ENCODE measurements at places on chromosomes 5 and 9.

DNA sequence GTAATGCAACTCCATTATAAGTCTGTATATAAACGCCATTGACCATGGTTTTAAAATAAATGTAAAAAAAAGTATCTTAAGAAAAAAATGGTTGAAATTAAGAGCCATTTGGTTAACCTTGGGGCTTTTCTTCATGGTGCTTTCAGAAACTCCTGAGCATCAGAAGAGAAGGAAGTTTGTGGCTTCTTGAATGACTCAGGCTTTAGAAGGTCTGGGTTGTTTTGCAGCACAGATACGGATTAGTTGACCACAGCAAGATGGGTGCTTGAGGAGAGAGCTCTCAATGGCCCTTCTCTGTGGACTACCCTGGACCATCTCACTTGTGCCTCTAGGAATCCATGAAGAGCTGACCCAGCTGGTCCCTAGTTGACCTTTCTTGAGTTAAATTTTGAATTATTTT is 189.5 kb downstream of the TMEM38B start:
- no peak for DNase-seq

GRCh38 chr5:139662617-139663016 is 14.5 kb downstream of the CXXC5 start:
- no peak for DNase-seq

DNA sequence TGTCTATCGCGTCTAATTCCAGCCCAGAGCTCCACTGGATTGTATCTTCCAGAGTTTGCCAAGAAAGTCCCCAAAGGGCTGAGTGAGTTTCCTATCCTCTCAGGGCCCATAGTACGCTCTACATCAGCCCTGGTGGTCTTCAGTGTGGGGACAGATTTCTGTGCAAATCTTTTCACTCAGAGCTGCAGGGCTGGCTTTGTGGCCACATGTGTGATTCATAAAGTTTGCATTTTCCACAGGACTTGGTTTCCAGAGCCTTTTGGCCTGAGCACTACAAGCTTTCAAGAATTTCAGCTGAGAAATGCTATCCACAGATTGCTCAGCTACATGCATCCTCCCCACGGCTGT is 76.7 kb upstream of the CXCL14 start:
- peak; percentile 15 for DNase-seq

DNA sequence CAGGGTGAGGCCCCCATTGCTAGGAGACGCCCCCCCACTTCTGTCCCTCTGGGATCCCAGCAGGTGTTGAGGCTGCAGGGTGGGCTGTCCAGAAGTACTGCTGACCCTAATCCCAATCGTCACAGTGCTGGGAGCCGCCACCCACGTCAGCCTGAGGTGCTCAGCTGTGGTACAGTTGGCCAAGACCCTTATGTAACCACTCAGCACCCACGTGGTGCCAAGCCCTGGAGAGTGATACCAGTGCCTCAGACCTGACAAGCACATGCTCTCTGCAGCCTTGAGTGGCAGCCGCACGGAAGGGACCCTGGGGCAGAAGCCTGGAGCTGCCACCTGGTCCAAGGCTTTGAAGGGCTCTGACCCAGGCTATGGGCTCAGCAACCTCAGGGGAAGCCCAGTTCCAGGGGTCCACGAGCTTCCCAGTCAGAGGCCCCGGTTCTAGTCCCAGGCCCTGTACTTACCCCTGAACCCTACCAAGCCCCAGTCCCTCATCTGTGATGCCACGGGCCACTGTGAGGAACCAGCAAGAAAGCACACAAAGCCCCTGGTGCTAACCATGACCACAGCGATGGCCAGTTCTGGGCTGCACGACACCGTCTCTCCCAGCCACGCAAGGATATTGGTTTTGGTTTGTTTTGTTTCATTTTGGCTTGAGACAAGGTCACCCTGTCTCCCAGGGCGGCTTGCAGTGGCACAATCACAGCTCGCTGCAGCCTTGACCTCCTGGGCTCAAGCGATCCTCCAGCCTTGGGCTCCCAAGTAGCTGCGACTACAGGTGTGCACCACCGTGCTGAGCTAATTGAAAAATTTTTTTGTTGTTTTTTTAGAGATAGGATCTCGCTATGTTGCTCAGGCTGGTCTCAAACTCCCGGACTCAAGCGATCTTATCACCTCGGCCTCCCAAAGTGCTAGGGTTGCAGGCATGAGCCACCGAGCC is 50.7 kb downstream of the DBH start:
- DNase-seq = no peak

GRCh38 chr9:125746774-125747052 is 460 bp upstream of the PBX3 start:
- DNase-seq = no peak

DNA sequence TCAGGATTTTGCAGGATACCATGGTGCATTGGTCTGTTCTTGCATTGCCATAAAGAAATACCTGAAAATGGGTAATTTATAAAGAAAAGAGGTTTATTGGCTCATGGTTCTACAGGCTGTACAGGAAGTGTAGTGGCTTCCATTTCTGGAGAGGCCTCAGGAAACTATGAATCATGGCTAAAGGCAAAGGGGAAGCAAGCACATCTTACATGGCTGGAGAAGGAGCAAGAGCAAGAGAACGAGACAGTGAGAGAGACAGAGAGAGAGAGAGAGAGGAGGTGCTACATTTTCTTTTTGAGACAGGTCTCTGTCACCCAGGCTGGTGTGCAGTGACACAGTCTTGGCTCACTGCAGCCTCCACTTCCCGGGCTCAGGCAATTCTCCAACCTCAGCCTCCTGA is 43.9 kb downstream of the P4HA2 start:
- DNase-seq = no peak

DNA sequence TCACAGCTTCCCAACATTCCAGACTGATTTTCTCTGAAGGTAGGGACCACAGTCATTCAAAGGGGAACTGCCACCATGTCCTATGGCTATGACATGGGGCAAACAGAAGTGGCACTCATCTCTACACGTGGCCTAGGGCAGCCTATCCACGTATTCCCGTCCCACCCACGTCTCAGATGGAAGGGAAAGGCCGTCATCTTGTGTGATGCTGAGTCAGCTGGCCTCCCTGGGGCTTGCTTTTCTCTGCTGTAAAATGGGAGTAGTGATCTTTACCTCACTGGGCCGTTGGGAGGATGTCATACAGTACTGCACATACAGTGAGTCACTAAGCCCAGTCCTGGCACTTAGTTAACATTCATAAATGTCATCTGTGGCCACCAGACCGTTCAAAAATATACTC is 72.3 kb downstream of the RAPGEF1 start:
- DNase-seq = no peak

DNA sequence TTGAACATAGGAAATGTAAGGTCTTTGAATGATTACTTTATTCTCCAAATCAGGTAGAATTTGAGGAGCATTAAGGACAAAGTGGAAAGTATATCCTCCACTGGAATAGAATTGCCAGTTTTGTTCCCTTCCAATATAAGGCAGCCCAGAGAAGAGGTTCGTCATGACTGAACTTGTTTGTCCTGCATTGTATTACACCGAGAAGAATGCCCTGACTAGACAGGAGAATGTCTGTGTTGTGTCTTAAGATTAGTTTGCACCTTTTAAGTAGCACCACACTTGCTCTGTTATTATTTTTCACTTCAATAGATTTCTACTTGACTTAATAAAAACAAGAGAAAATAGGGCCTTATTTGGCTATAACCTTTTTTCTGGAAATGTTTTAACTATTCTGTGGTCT is 586.2 kb upstream of the PTGER4 start:
- DNase-seq = no peak

DNA sequence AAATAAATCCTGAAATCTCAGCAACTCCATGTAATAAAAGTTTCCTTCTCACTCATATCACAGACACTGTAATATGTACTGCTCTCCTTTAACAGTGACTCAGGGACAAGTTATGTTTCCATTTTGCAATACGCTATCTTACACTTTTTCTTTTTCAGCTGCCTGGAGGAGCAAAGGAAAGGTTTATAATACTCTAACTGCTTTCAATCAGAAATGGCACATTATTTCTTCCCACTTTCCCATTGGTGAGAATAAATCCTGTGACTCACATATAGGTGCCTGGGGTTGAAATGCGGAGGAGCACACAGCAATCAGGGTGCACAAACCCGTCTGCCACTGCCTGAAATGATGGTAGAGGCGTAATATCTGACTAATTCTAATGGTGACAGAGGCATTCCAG is 186.6 kb downstream of the HINT1 start:
- DNase-seq = peak; percentile 69

DNA sequence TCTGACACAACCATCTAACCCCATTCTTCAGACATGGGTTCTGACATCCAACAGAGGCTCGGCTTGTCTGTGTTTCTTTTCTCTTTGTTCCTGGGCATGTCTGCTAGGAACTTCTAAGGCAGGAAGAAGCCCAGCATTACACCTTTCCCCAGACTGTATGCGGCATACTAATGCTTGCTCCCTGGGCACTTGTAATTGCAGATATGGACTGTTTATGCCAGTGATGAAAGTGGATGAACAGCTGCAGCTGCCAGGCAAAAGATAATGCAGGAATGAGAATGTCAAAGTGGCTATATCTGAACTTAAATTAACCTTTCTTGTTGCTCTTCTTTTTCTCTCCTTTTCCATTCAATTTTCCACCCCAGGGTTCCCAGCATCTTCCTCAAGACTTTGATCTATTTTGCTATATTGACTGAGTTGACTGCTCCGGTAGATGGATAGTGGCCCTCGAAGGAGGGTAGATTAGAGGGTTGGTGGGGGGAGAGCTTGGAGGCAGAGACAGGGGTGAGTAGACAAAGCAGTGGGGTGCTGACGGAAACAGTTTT is 344.4 kb downstream of the MAN2A1 start:
- no peak for DNase-seq

DNA sequence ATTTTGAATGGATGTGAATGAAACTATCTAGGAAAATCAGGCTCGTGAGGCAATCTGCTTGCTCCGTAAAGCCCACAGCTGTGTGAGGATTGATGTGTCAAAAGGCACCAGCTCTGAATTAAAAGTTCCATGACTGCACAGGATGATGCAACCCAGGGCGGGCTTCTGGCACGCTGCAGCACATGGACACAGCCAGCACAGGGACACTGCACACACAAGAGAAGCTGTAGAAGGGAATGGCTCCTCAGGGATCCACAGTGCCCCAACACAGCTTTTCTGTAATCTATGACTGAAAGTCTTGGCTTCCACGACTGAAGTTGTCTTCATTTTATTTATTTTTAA is 151.0 kb downstream of the GCNT1 start:
- peak; percentile 86 for DNase-seq

GRCh38 chr5:157213527-157214243 is 33.0 kb downstream of the ITK start:
- DNase-seq = no peak

GRCh38 chr5:139134906-139135305 is 63.3 kb downstream of the SIL1 start:
- DNase-seq = no peak

DNA sequence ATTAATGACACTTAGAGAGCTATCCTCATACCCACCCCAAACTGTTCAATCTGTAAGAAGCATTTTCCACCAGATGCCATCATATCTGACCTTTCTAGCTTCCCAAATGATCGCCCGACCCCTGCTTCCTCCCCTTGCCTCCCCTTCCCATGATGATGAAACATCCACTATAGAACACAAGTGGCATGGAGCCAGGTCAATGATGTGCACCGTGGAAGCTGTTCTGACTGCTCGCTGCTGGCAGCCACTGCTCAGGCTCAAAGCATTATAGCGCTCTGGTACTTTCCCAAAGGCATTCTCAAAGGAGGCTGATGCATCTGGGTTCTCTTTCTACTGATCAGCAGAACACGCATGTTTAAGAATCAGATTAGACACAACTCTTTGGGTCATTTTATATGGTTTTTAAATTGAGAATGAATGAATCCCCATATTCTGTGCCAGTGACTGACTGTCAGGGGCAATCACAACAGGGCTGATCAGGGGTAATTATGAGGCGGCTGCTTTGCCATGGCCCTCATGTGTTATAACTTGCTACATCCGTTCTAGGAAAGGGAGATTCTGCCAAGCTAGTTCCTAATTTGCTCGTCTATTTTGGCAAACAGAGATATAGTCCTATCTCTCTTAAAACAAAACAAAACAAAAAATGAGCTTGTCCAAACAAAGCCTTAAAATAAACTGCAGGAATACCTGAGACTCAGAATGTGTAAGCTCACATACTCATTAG is 343.7 kb downstream of the ENC1 start:
- DNase-seq = peak; percentile 56

DNA sequence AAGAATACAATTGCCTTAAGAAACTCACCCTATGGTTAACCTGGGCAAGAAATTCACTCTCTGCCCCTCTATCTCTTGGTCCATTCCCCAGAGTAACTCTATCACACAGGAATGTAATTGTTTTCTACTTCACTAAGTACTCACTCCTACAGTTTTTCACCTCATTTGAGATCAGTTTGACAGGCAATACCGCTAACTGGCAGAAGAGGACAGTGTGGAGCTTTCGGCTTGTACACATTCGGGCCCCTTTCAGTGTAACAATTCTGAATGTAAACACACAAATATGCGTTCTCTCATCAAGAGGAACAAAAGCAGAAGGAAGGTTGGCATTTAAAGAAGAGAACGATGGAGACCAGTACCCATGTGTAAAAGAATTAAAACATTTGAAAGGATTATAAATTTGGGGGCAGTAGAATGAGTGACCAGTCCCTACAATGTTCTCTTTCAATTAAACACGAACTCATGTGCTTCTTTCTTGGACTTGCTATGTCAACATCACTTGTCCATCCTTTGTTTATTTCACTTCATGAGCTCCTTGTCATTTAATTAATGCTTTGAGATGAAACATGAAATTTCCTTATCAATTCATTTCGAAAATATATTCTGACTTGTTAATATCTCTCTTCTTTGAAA is 188.5 kb upstream of the GRAMD2B start:
- peak; percentile 13 for DNase-seq

DNA sequence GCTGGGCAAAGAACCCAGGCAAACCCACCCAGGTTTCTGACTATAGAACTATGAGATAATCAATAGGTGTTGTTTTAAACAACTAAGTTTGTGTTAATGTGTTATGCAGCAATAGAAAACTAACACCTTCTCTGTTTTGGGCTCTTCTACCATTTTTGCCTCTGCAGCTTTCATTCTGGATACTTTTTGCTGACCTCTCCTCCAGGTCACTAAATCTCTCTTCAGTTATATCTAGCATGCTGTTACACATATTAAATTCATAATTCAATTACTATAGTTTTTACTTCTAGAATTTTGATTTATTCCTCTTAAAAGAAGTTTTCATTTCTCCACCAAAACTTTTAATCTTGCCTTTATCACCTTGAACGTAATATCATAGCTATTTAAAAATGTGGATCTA is 17.2 kb downstream of the MAPK9 start:
- no peak for DNase-seq

- no peak for DNase-seq
Observed at GRCh38 chr5:44565902-44566301, 176.7 kb upstream of the FGF10 start.

DNA sequence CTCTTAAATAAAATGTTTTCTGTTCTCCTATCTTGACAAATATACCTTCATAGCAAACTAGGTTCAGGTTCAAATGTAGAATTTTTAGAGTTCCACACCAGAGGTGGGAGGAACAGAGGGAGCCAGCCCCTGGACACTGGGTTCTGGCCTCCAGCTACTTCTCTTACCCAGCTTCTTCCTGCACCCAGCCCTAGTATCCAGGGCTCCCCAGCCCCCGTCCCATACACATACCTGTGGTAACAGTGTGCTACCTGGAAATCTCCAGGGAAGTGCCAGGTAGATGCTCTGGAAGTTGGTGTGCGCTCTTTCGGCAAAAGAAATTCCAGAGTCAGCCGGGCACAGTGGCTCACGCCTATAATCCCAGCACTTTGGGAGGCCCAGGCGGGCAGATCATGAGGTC is 33.9 kb upstream of the IL6ST start:
- no peak for DNase-seq

- DNase-seq = no peak
Observed at GRCh38 chr5:137669811-137670210, 66.1 kb downstream of the KLHL3 start.

GRCh38 chr5:128466554-128466953 is 71.5 kb downstream of the FBN2 start:
- no peak for DNase-seq
